D341Med (cell line): ENCODE measurements at places on chromosomes 7 and 10.

DNA sequence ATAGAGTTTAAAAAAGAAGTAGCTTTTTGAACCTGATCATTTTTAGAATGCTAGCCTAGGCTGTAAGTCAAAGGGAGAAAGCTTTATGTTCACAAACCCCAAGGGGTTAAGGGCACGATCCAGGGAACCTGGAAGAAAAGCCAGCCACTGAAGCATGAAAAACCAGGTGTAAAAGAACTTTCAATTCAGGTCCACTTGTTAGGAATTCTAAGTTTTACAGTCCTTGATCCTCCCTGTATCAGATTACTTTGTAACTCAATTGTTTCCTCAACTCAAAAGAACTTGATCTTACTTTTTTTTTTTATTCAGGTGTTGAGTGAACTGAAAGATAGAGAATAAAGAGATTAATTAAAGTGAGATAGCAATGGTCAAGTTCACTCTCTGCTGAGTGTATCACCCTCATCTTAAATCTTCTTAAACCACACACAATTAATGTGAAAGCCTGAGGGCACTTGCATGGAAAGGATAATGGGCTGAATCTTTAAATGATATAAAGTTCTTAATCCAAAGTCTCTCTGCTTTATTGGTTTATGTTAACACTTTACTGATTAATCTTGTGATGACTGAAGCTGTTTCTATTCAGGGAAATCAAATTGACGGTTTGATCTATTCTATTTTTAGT is 672.2 kb upstream of the LRRN3 start:
- DNase-seq, result peak; percentile 50

- DNase-seq, result peak; percentile 38
Measured at GRCh38 chr10:1048349-1048731, 579 bp downstream of the IDI1 start.

DNA sequence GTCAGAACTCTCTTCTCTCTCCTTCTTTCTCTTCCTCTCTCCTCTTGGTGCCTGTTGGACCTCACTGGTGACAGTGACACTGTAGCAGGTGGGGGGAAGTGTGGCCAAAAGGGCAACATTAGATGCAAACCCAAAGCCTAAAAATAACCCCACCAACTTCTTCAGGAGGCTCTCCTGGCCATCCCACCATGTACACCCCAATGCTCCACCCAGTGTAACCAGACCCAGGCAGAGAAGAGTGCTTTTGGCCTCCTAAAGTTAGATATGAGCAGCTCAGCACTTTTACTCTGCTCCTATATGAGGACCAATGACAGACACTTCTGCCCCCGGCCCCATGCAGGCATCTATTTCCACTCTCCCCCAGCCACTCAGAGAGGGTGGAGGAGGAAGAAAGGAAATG is 5.5 kb downstream of the MYOZ1 start:
- no peak for DNase-seq

- peak; percentile 55 for DNase-seq
Measured at GRCh38 chr10:72079356-72079755, 9.0 kb downstream of the SPOCK2 start.

- DNase-seq, result peak; percentile 22
Measured at GRCh38 chr7:44979481-44980392, 922 bp upstream of the MYO1G start.

DNA sequence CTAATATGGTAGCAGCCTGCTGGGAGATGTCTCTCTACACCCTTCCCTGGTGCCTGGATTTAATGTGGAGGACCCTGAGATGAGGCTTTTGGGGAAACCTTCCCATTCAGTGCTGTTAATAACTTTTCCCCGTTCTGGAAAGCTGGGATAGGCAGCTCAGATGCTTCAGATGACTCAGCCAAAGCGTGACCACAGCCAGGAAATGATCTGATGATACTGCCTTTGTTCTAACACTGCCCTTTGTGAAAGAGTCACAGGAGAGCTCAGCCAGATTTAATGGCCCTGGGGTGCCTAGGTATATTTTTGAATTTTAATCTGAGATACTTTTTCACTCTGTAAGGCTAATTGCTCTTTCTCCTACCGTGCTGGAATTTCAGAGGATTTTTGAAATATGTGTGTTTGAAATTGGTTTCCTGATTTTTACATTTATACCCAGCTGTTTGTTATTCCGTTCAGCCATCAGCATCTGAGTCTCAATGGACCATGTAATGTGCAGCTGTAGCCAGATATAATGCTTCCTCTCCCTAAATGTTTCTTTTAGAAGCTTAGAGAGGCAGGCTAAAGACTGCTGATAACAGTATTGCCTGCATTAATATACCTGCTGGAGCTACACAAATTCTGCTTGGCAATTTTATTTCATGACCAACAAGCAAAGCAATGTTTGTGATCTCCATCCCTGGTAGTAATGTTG is 17.8 kb downstream of the CELF2 start:
- no peak for DNase-seq

DNA sequence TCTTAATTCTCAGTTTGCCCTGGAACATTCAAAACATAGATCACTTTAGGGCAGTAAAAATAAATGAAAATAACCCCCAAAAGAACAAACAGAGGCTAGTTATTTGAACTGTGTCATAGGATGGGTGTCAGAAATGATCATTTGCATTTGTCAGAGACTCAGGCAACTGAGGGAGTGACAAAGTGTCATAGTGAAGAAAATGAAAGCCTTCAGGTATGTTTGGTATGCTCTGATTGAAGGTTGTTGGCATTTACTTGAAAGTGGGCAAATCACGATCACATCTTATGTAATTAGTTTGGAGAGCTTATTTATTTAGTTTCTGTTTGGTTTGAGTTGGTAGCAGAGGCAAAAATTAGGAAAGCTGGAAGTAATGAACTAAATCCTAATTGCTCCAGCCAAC is 880.9 kb downstream of the ANKRD7 start:
- DNase-seq, result no peak

DNA sequence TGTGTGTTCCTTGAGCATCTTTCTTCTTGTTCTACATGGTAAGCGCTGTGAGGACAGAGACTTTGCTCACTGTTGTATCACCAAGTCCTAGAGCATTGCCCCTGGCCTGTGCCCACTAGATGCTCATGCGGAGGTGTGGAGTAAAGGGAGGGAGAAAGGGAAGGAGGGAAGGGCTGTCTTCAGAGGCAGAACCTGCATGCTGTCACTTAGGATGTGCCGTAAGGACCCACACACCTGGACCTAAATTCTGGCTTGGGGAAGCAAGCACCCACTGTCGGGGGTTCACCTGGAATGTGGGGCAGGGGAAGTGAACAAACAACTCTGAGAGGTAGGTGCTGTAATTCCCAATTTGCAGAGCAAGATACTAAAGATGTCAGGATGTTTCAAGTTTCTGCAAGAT is 129.5 kb downstream of the PTPN20 start:
- no peak for DNase-seq

GRCh38 chr7:118052336-118052735 is 131.6 kb upstream of the LSM8 start:
- DNase-seq, result no peak

GRCh38 chr7:66687186-66687585 is 53.3 kb upstream of the RABGEF1 start:
- DNase-seq, result no peak

DNA sequence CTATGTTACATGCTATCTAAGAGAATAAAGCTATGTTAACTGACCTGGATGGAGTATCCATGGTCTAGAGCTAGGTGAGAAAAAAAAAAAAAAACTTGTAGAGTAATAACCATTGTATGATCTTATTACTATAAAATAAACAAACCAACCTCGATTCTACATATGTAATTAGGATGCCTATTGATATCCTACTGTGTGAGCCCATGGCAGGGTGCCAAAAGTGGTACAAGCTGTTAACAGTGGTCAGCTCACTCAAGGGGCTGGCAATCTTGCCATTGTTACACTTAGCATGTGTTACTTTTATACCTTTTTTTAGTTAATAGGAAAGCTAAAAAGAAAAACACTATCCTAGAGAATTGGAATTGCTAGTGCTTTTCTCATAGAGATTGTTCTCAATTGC is 13.5 kb upstream of the IL6 start:
- DNase-seq, result no peak

DNA sequence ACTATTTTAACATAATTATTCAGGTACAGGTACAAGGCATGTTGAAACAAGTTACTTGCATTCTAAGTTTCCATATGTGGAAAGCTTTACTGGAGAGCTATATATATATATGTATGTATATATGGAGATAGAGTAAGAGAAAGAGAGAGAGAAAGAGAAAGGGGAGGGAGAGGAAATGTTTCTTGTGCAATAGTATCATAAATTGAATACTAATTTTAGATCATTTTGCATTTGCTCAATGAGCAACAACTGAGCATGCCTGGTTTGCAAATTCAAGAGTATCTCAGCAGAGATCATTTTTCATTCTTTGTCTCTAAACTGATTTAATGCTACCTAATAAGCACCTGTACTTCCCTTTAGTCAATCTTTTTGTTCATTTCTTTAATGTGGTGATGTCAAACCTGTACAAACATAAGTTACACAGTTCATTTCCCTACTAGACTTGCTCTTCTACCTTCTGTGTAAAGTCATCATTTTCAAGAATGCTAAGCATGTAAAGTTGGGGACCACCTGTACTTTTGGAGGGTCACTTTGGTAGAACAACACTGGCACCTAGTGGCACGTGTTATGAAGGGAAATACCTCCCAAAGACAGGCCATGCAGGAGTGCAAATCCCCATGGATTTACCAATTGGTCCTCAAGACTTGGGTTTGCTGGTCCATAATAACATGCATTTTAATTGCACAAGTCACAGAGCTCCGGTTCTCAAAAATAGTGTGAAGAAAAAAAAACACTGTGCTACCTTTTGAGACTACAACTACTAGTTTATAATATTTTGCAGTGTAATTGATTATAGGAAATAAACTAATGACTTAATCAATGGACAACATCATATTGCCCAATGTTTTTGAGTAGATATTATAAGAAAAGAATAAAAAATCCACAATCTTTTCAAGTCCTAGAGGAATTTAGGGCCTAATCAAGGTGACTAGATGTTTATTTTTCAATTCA is 431.2 kb upstream of the IGFBP3 start:
- no peak for DNase-seq

GRCh38 chr10:14304046-14304445 is 26.7 kb downstream of the FRMD4A start:
- no peak for DNase-seq

GRCh38 chr7:100369105-100369504 is 4.2 kb upstream of the PILRA start:
- no peak for DNase-seq

DNA sequence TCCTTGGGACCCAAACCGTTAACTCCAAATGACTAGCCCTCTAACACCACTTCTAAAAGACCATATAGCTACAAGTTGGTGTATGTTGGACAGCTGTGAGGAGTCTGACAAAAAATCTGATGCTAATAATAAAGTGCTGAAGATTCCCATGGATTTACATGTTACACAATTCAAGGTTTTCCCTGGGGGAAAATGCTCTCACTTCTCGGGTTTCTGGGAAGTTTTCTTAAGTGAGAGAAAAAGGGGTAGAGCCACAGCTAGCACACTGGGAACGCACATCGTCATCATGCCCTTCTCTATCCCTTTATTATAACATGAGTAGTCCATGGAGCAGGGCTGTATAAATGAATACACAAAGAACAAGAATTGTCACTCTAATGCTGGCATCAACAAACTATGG is 162.1 kb downstream of the CHCHD3 start:
- no peak for DNase-seq

DNA sequence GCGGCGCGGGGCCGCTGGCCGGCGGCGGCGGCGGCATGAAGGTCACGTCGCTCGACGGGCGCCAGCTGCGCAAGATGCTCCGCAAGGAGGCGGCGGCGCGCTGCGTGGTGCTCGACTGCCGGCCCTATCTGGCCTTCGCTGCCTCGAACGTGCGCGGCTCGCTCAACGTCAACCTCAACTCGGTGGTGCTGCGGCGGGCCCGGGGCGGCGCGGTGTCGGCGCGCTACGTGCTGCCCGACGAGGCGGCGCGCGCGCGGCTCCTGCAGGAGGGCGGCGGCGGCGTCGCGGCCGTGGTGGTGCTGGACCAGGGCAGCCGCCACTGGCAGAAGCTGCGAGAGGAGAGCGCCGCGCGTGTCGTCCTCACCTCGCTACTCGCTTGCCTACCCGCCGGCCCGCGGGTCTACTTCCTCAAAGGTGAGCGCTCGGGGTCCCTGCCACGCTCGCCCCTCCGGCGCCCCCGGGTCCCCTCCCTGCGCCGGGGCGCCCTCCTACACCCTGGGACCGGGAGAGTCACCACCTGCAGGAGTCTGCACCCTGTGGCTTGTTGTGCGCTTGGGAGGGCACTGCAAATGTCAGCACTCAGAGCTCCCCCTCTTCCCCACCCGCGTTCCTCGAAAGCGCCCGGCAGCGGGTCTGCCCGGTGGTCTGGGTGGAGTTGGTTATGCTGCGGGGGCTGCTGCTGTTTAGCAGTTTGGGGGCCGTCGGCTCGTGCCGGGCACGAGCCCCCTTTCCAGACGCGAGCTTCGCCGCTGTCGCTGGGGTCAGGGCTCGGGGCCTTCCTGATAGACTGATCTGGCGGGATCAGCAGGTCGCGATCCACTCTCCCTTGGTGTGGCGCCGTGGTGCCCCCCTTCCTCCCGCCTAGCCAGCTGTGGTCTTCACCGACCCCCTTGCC is 627 bp downstream of the DUSP5 start:
- DNase-seq, result peak; percentile 54

DNA sequence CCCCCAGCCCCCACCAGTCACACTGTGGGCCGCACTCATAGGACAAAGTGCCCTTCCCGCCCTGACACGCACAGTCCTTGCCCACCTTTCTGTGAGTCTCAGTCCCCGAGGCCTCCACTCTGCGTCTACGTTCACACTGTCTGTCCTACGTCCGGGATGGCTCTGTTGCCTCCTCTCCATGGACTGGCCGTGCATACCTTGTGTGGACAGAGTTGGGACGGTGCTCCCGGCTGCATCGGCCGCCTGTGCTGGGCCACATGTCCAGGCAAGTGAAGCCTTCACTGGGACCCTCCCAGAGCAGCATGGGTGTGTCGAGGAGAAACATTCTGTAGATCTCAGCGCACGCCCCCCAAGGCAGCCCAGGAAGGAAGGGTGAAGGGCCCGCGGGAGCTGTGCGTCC is 239.0 kb downstream of the MGMT start:
- no peak for DNase-seq

DNA sequence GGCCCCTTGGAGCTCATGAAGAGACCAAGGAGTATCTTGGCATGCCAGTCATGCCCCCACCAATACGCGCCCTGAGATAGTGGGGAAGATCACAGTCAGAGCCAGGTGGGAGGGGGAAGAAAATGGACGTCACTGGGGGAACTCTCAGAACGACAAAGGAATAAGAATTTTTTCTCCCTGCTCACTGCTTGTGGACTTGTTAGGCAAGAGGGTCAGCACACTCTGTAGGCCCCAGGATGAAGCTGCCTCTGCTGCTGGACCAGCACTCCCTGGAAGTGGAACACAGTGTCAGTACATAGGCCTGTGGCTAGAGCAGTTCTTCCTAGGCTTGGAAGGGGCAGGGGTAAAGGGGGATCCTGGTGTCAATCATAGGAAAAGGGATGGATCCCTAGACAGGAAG is 46.5 kb downstream of the DRGX start:
- DNase-seq, result no peak

DNA sequence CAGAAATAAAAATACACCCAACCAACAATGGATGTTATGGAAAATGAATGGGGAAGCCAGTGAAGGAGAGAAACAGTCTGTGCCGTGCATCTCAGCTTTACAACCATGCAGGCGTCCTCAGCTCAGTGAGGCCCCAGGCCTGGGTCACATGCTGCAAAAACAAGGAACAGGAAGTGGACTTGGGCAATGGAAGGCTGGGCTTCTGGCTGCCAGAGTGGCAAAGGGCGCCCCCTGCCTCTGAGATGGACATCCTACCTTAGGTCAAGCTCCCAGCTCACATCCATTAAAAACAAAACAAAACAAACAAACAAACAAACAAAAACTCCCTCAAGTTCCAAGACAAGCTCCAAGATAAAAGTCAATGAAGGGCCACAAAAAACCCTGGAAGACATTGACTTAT is 54.7 kb upstream of the AFAP1L2 start:
- DNase-seq, result no peak
